ENCODE measurements at places on chromosomes 7 and 10.

DNA sequence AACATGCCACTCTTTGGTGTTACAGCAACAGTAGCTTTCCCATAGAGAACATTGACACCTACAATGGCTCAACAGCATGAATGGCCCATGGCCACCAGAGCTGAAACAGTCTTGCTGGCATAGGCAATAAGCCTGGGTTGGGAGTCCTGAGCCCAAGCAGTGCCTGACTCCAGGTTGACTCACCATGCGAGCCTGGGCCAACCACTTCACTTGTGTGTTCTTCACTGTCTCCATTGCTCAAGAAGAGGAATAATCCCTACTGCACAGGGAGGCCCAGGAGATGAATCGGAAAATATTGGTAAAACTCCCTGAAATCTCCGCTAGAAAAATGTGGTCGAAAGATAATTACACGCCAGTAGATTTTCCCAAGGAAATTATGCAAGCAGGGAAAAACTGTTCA is 89.2 kb upstream of the INHBA start:
- no peak for ATAC-seq

DNA sequence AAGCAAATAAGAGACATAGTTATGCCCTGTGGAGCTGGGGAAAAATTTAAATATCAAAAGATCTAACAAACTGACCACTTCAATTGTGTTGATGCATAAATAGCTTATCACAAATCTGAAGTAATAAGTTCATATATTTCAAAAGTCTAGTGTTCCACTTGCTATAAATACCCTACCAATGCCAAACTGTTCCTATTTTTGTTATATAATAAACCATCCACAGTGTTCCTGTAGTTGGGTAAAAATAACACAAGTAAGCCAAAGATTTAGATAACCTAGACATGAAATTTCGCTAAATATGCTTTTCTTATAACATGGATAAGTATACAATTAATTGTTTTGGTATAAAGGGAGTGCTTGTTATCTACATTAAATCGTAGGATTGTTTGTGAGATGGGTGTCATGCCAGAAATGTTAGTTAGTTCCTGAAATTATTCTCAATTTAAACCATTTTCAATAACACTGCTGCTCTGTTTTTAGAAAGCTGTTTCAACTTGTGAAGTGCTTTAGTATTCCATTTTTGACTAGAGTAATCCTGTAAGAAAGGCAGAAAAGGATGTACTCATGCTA is 85.5 kb downstream of the CACNA2D1 start:
- no peak for ATAC-seq

GRCh38 chr7:99194301-99194700 is 13.6 kb downstream of the KPNA7 start:
- ATAC-seq = no peak

GRCh38 chr10:77799352-77799751 is 127.2 kb downstream of the DLG5 start:
- no peak for ATAC-seq

- peak; percentile 97 for ATAC-seq
Measured at GRCh38 chr7:2863461-2864066, 19.5 kb upstream of the GNA12 start.

DNA sequence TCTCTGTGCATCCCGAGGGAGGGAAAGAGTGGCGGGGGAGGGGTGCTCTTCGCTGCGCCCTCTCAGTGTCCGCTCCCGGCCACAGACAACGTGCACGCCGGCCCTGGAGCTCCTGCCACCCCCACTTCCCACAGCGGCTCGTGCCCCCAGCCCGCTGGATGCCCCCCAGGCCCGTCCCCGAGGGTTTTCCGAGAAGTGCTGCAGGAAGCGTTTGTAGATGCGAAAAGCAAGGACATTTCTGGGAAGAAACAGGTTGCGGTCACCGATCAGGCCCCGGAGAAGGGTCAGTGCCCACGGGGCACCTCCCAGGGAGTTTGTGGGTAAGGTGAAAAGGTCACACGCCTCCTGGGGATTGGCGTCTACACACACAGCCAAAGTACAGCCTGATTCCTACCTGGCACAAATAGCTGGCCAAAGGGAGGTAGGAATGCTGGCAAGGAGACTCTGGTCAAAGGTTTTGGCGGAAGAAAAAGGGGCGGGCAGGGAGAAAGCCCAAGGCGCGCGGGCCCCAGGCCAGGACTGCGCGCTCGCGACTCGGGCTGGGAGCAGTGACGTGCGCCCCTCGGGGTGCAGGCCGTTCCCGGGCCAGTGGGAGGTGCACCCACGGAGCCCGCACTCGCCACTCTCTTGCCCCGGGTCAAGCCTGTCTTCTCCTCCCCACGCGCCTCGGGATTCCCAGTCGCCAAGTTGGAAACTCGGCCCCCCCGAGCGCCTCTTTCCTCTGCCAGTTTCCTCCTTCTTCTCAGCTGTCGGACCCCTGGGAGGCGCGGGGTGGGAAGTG is 1.5 kb upstream of the NRP1 start:
- no peak for ATAC-seq
